ENCODE measurements at places on chromosomes 16 and 17.

GRCh38 chr17:33292201-33292980, 704 bp downstream of the ASIC2 start:
- no peak for DNase-seq

DNA sequence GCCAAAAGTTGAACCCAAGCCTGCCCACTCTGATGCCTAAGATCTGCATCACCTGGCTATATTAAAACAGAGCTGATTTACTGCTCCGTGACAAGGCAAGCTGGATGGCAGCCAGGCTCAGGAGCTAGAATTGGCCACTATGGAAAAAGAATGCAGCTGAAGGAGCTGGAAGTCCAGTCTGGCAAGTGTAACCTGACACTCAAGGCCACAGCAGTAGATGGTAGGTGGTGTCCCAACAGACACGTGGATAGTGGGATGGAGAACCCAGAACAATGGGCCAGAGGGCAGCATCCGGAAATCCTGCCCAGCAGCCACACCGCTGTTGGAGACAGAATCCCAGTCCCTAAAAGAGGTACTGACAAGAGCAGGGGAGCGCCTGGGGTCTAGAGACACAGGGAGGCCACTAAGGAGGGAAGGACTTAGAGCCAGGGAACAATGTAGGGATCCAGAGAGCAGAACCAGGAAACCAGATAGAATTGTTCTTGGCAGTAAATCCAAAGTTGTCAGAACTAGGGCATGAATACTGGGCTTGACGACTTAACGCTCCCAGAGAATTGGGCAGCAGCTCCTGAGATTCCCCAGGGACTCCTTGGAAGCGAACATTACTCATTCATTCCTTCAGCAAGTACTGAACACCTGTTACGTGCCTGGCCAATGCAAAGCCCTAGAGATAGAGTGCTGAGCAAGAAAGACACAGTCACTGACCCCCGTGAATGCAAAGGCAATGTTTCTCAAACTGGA, 85.7 kb downstream of the CDYL2 start:
- no peak for DNase-seq

DNA sequence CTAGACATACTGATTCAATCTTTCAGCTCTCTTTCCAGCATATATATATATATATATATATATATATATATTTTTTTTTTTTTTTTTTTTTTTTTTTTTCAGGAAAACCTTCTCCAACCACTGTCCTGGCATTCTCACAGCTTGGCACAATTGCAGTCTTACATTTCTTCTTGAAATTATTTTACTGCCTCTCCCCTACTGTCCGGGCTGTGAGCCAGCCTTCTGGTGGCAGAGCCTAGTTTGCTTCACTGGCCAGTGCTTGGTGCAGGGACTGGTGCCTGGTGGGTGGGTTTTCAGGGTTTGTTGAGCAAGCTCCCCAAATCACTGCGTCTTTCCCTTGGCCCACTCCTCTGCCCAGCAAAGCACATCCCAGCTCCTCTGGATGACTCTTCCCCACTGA, 28.5 kb downstream of the PRSS54 start:
- DNase-seq: no peak

- DNase-seq: peak; percentile 28
Measured at GRCh38 chr17:76681222-76682137, 29.3 kb downstream of the MXRA7 start.

- DNase-seq: no peak
Measured at GRCh38 chr16:16191493-16192167, 31.7 kb downstream of the ABCC6 start.

DNA sequence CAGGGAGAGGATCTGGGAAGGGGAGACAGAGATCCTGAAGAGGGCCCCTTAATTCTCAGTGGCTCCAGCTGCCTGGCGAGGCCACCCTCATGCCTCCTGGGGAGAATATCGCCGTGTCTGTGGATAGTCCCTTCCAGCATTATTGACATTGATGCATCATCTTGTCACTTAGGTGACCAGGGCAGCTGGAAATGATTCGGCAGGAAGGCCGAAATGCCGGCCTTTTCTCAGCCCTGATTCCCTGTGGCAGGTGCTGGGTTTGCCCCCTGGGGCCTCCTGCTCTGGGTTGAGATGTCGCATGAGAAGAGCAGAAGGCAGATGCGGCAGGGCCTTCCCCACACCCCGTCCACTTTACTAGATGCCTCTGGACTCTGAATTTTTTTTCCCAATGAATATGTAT, 89.5 kb downstream of the RAP1GAP2 start:
- no peak for DNase-seq

- DNase-seq: no peak
Measured at GRCh38 chr16:22203091-22203490, 3.0 kb upstream of the EEF2K start.

DNA sequence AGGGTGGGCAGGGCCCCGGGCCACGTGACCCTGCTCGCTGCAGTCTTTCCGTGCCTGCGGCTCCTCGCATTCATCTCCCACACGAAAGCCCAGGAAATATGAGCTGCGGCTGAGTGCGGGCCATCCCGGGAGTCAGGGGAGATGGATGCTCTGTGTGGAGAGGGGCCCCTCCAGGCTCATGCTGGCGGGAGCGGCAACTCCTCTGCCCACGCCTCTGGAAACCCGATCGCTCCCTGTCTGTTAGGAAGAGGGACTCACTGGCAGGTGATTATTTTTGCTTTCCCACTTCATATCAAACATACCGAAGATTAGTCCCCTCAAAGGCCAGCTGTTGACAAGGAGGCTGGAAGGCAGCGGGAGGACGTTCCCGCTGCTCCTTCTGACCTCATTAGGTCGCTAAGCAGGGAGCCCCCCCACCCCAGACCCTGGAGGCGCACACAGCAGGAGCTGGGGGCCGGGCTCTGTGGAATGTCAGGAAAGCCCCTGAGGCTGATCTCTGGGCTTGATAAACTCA, 228.5 kb downstream of the FOXL1 start:
- DNase-seq: no peak

DNA sequence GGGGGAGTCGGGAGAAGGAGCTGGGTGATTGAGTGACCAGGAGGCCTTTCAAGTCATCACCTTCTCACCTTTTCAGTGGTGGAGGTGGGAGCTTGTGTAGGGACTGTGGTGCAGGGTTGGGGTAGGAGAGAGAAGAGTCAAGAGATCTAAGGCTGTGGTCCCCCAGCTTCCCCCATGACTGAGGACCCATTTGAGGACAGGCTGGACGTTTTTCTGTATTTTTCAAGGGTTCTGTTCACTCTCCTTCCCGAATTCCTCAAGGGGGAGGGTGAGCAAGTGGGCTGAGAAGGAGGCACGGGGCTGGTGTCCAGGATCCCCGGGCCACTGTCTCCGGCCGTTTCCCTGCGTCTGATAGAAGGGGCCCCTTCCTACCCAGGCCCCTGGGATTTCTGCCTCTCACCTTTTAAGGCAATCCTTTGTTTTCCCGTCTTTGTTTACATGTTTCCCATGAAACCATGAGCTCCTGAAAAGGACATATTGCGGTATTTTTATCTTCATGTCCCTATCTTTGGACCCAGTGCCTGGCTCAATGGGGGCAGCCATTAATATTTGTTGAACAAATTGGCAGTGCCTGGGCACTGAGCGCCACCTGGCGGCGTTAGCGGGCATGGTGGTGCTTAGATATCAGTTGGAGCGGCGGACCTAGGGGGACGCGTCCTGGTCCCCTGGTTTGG, 9.2 kb upstream of the CD300A start:
- peak; percentile 7 for DNase-seq

- DNase-seq: no peak
Measured at GRCh38 chr17:43768382-43768781, 9.8 kb upstream of the SOST start.

DNA sequence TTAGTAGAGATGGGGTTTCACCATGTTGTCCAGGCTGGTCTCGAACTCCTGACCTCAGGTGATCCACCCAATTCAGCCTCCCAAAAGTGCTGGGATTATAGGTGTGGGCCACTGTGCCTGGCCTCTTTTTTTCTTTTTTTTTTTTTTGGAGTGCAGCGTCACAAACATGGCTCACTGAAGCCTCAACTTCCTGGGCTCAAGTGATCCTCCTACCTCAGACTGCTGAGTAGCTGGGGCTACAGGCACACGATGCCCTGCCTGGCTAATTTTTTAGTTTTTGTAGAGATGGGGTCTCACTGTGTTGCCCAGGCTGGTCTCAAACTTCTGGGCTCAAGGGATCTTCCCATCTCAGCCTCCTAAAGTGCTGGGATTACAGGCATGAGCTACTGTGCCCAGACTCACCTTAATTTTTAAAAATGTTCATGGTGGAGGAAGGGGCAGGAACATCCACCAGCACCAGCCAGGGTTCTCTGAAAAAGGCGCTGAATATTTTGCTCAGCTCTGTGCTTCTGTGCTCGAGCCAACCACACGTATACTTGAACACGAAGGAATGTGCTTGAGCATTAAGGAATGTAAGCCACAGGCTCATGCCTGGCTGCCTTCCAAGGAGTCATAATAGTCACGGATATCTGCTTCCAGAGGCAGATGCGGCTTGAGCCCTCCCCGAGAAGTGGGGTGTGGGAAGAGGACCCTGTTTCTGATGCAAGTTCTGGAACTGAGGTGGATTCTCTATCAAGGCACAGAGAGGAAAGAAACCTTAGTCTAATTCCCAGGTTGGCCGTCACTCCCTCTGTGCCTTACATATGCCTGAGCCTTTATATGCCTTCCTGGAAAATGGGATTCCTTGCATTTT, 65.5 kb upstream of the CREBBP start:
- DNase-seq: no peak

DNA sequence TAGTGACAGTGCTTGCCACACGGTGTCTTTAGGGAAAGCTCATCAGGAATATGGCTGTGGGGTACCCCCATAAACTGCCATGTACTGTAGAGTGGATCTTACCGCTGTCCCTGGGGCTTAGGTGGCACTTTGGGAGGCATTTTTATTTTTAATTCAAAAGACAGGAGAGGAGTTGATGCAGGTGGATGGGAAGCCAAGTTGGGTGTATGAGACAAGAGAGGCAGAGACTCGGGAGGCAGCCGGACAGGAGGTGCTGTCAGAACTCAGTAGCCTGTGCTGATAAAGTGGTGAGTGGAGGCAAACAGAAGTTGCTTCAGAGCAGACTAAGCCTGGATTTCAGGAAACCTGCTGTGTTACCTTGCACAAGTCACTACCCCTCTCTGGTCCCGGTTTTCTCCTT, 185.9 kb downstream of the TMEM132E start:
- DNase-seq: no peak

- DNase-seq: no peak
Measured at GRCh38 chr17:28139822-28140221, 97.3 kb downstream of the NLK start.

DNA sequence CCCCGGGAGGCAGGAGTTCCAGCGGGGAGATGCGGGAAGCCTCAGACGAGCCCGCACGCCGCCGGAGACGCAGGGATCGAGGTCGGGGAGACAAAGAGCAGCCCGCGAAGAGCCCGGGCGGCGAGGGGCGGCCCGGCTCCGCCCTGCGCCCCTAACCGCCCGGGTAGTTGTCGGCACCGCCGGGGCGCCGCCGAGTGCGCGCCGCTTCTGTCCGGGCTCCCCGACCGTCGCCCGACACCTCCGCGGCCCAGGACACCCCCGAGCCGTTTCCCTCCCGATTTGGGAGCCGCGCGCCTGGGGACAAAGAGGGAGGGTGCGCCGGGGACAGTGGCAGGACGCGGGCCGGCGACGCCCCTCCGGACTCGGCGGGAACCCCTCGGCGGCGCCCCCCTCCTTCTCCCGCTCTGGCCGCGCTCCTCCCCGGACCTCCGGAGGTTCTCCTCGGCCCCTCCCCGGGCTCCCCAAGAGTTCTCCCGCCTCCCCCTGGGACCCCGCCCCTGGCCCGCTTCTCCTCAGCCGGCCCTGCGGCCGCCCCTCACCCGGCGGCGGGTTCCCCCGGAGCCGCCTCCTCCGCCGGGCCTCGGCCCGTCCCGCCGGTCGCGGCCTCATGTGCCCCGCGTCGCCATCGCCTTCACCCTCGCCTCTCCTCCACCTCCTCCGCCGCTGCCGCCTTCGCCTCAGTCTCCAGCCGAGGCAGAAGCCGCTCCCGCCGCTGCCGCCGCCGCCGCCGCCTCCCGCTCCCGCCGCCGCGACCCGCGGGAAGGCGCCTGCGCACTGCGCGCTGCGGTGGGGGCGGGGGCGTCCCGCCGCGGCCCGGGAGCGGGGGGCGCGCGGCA, at the start of gene GJC1:
GJC1 (minus strand) TSS at position 765 of the 836 bp plus-strand sequence. CDS start 24,470 bp downstream, outside the sequence.
- peak; percentile 21 for DNase-seq

GRCh38 chr16:589658-590187, at the start of gene RAB40C:
TSS of gene RAB40C (plus strand) at chr16:590066. CDS start at chr16:590292, 226 bp downstream.
- DNase-seq: peak; percentile 80

DNA sequence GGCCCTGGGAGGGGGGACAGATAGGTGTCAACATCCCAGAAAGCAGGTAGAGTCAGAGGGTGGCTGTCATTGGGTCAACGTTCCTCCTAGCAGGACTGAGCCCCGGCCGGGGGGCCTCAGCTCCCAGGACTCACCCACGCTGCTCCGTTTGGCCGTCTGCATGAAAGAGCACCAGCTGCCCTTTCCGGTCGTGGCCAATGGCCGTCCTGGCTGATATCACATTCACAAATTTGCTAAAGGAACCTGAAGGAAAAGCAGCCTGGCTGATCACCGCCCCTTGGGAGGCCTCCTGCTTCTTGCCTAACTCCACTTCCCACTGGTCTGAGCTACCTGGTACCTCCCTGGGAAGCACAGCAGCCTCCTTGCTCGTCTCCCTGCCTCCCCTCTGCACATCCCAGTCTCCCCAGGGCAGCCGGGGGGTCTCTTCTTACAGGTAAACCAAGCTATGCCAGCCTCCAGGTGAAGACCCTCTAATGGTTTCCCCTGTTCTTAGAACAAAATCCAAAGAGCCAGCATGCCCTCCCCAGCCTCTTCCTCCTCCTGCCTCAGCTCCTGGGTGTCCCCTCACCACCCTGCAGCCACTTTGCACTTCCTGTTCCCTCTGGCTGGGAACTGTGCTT, 3.4 kb downstream of the NAGPA start:
- no peak for DNase-seq

DNA sequence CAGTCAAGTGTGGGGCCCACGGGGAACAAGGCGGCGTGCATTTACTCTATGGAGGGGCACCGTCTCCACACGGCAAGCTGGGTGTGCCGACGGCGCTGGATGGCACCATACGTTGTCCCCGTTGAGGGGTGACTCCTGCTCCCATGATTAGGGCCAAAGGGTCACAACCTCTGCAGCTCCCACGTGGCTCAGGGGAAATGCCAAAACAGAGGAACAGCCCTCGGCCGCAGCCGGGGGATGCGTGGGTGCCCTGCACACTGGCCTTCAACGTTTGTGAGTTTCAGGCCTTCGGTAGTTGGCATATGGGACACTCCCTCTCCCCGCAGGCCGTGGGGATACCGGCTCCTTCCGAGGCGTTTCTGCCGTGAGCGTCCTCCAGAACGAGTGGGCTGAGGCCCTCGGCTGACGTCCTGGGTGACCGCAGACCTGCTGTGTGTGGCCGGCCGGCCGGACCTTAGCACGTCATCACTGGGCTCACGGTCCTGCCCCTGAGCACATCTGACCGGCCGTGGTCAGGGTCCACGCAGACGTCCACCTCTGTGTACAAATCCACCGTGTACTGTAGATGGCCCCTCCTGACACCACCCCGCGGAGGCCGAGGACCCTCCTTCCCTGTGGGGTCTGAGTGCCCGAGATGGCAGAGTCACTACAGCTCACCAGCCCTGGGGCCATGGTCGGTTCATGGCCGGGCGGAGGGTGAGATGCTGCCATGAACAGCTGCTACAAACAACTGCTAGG, 4.8 kb upstream of the METRNL start:
- DNase-seq: no peak

- DNase-seq: peak; percentile 20
Measured at GRCh38 chr16:53864819-53865493, 161.0 kb downstream of the FTO start.

All from NCI-H748 treated with DMSO at 0.1 percent for 48 hours (cell line).